ENCODE measurements at places on chromosomes 2 and 18.

DNA sequence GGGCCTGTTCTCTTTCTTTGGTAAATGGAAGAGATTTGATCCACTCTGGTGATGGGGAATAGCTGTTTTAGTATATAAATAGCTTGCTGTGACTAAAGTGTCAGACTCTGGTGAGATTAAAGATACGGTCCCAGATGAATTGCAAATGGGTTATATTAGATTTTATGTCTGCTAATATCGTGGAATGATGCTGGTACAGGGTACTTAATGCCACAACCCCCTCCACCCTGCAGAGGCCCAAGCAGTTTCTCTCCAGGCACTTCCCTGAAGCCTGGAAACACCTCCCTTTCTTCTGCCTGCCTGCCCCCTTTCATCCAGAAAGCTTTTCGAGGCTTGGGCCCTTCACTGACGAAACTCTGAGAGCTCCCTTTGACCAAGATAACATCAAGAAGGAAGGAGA is 21.4 kb upstream of the RFX8 start:
- no peak for DNase-seq

DNA sequence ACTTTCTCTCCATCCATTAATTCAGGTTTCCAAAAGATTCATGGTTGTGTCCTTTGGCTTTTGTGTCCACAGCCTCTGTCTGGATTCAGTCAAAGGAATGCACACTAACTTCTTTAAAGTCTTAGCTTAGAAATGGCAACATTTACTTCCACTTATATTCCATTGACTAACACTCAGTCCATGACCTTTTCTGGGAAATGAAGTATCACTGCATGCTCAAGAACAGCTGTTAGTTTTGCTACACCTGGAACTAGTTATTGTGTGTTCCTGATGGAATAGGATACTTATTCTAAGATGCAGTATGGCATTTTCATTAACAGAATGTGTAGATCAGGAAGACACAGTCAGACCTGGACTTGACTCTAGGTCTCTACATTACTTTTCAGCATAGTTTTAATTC is 88.8 kb downstream of the KYNU start:
- DNase-seq: no peak

GRCh38 chr2:237120916-237121315 is 35.2 kb downstream of the COPS8 start:
- DNase-seq: peak; percentile 18

DNA sequence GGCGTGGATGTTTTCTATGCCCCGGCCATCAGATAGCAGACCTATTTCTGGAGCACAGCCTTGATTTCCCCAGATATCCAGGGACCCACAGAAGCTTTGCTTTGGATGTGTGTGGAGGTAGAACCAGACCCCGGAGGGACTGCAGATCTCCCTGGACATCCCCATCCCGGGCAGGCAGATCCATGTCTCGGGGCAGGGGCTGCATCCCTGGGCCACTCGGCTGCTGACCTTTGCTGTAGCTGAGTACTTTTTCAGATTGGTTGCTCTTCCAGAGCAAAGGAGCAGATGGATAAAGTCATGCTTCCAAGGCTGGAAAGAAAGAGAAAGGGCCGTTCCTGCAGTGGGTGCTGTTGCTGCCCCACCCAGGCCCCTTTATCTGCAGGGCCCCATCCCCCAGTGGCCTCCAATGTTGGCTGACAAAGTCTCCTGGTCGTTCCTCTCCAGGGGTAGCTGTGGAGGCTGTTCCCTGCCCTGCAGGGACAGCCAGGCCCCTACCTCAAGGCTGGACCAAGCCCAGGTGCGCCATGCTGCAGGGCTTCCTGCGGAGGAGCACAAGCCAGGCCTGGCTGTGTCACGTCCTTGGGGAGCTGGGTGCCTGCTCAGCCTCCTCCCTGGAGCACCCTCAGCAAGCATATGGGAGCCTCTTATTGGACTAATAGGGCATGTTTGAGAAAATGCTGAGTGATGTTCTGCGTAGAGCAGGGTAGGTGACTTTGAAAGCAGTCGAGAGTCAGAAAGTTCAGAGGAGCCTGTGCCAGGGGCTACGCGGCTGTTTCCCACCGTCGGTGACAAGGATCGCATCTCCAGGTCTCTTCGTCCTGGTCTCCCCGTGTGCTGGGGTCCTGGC is 68.4 kb downstream of the TPO start:
- no peak for DNase-seq

GRCh38 chr2:147045113-147045512 is 799.7 kb upstream of the ACVR2A start:
- peak; percentile 23 for DNase-seq

DNA sequence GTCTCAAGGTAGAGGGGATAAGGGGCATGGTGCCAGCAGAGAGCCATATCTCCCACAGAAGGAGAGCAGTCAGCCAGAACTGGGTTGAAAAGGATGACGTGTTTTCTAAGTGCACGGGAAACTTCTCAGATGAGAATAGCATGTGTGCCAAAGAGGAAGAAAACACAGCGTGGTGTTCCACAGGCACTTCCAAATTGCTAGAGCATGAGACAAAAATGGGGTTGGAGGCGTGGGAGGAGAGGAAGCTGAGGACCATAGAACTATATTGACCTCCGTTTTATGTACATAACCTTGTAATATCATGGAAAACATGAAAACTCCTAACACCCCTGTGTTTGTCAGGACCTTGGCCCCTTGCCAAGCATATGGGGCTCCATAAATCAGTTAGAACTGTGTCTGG is 682.7 kb upstream of the RAB6C start:
- DNase-seq: no peak
